Nephron progenitor cell (in vitro differentiated cells): ENCODE measurements at places on chromosomes 16 and 17.
A peak's percentile ranks its signal among the peaks of the same experiment; 100 is the strongest.

GRCh38 chr16:6279286-6279685 is 1053.4 kb upstream of the RBFOX1 start:
- no peak for DNase-seq

GRCh38 chr16:86968866-86969265 is 348.3 kb downstream of the C16orf95 start:
- no peak for DNase-seq

- peak; percentile 87 for DNase-seq
Observed at GRCh38 chr16:66604376-66605176, at the start of gene CMTM3. Gene CMTM3, plus strand, starts transcription at chr16:66604704. Its CDS starts 102 bp downstream, at chr16:66604806.

DNA sequence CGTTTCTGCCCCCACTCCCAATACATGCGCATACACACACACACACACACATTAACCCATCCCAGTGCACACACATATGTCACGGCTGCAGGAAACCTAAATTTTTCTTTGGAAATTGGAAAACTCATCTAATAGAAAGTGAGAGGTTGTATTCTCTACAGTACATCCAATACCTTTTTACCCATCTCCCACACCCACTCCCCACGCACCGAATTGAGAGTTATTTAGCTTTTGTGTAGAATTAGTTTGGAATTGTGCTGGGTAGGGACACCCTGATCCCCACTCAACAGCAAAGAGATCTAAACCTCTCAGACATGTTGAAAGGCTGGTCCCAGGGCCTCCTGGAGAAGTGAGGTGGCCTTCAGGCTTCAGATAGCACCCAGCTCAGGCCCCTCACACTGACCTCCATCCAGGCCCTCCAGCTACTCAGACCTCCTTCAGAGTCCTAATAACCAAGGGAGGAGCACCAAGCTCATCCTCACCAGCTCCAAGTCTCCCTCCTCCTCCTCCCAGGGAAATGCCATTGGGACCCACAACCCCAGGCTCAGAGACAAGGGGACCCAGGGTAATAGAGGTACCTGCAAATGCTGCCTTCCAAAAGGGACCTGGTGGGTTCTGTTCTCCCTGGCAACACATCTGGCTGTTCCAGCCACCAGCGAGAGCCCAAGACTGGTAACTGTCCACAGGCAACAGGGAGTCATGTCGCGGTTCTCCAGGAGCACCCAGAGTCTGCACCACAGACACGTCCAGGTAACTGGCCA is 955 bp downstream of the HOXB13 start:
- DNase-seq: no peak

DNA sequence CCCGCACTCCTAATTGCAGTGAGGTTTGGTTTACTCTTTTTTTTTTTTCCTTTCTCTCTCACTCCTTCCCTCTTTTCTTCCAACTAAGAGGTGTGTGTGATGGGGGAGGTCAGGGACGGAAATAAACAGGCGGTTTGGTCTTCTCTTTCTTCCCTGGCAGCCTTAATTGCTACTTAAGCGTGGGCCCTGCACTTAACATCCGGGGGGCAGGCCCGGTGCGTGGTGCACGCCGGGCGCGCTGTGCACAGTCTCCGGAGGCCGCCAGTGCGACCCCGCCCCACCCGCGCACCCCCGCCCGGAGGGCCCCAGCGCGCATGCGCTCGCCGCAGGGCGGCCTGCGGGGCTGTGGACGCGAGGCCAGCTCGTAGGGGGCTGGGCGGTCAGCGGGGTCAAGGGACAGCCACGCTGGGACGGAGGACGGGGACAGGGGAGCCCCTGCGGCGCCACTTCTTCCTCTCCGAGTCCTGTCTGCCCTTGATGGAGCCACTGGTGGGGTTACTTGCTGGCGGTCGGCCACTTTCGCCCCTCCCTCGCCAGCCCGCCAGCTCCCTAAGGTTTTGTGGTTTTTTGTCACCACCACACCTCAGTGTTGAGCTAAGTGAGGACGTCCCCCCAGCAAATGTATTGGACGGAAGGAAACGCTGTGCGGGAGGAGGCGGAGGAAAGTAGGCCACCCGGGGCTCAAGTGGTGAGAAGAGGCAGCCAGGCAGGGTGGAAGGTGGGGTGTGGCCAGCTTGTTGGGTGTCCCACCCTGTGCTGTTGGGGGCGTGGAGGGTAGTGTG is 120.9 kb downstream of the MRM1 start:
- peak; percentile 86 for DNase-seq

- DNase-seq: peak; percentile 58
Observed at GRCh38 chr16:3058139-3059030, 7.1 kb upstream of the IL32 start.

DNA sequence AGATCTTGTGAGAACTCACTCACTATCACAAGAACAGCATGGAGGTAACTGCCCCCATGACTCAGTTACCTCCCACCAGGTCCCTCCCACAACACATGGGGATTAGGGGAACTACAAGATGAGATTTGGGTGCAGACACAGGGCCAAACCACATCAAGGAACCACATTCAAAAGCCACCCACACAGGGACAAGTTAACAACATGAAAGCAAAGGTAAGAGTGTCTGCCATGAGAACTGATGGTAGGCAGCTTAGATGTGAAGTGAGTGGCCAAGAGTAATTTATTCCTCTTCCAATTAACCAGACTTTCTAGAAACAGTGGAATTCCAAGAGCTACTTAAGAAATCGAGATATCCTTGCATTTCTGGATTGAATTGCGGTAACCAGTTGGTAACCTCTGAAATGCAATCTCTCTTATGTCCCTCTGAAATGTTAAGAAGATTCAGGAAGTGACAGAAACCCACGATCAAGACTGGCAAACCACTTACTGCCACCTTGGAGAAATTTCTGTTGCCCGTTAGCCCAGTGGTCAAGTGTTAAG is 167.4 kb upstream of the CACNG5 start:
- no peak for DNase-seq

DNA sequence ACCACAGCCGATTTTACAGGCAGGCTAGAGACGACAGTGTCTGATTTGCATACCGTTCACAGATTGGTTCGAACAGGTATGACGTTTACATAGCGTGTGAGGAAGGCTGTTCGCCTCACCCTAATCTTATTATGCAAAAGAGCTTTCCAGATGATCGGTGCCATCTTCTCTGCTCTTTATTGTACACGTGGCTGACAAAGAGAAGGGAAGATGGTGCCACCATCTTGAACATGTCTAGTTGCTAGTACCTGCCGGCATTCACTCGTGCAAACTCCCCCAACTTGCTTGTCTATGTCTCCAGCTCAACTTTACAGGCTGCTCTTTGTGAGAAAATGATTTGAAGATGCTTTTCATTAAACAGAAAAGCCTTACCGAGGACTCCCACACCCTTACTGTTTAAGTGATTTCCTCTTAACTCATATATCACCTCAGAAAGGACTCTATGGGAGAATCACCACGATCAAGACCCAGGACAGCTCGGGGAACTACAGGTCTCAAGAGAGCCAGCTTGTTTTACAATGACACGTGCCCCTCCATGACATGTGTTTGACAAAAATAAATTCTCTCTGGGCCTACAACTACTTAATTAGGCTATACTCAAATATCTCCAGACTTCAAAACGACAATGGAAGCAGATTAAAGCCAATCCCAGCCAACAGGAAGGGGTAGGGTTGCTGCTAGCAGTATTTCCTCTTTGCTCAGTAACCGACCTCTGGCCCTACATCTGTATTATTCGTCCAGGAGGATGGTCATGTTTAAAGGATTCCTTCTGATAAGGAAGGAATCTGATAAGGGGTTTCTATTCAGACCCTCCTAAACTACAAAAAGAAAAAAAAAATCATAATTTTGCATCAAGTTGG is 480.6 kb downstream of the TMEM114 start:
- no peak for DNase-seq

DNA sequence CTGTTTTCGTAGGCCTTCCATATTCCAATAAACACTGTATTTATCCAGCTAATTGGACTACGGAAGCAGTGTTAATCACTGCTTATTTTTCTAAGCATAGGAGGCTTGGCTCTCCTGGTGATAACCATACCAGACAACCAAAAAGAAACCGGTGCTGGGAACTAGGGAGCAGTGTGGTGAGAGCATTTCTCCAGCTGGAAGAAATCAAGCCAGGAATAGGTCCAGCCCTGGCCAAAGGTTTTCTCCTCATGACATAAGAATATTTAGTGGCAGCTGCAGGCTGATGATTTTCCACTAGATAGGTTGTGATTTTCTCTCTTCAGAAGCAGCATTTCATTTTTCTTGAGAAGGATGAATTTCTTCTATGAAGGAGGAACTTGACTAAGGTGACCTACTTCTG is 141.5 kb downstream of the TRIM37 start:
- no peak for DNase-seq

GRCh38 chr17:12390631-12391030 is 275.1 kb upstream of the MYOCD start:
- no peak for DNase-seq

DNA sequence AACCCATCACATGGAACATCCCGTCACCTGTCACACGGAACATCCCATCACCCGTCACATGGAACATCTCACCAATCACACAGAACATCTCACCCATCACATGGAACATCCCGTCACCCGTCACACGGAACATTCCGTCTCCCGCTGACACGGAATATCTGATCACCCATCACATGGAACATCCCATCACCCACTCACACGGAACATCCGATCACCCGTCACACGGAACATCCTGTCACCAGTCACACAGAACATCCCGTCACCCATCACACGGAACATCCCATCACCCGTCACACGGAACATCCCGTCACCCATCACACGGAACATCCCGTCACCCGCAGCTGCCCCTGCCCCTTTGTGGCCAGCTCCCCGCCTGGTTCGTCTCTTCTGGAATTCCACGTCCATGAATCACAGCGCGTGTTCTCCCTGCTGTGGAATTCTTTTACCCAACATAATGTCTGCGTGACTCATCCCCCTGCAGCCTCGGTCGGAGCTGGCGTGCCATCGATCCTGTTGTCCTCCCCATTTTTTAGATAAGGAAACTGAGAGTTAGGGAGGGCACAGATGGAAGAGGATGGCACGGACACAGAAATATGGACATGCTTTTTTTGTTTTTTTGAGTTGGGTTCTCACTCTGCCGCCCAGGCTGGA is 5.6 kb downstream of the CPNE7 start:
- DNase-seq: no peak

GRCh38 chr16:75248536-75249380 is 2.7 kb downstream of the BCAR1 start:
- DNase-seq: peak; percentile 31

- no peak for DNase-seq
Observed at GRCh38 chr16:86095906-86096485, 197.0 kb downstream of the IRF8 start.

DNA sequence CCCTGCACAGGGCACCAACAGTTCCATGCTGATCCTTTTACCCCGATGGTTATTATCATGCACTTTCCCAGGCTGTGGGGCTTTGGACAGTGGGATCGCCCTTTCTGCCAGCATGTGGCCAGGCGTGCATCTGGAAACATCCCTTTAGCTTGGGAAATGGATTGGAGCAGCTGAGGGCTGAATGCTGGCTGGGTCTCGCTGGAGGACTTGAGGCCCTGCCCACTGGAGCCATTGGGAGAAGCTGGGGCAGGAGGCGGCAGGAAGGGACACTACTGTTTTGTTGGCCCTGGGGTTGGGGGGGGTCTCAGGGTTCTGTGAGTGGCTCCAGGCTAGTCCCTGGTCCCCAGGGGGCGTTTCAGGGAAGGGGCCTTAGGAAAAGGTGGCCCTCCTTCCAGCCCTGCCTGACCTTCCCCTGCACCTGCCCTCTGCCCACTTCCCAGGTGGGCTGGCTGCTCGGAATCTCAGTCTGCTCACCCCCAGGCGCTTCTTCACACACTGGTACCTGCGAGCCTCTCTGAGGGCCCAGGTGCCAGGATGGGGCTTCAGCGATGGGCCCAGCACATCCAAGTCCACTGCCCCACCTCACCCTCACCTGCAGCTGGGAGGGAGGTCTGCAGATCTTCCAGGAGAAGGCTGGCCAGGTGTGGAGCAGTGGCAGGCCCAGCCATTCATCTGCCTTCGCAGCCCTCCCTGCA is 1.6 kb upstream of the ADGRG3 start:
- no peak for DNase-seq

- DNase-seq: no peak
Observed at GRCh38 chr17:82878527-82878926, 38.7 kb upstream of the ZNF750 start.
